ENCODE measurements at places on chromosomes 11 and 22. TPM values are rescaled to one million over a fixed set of nuclear protein-coding genes. Genes with fewer than 3 reads are reported as not detected.

Gene MYBPC3
- not detected for total RNA-seq

GRCh38 chr22:46352691-46353386 is 17.3 kb downstream of the TRMU start:
- no peaks in the 10 kb centered on the region for H3K27me3 ChIP-seq
- peaks cover 6% of the 10 kb centered on the region for H3K4me1 ChIP-seq
- no peak overlapping the region for H3K27ac ChIP-seq

GRCh38 chr11:85913513-85913912 is 58.3 kb downstream of the CCDC83 start:
- no peaks in the 10 kb centered on the region for H3K4me1 ChIP-seq
- no peaks in the 10 kb centered on the region for H3K36me3 ChIP-seq
- DNase-seq, result no peak
- H3K4me3 ChIP-seq, result no peak overlapping the region
- no peak overlapping the region for H3K27ac ChIP-seq

- no peaks in the 10 kb centered on the region for H3K4me1 ChIP-seq
- H3K27ac ChIP-seq, result no peak overlapping the region
- no peaks in the 10 kb centered on the region for H3K36me3 ChIP-seq
- peaks cover 40% of the 10 kb centered on the region for H3K27me3 ChIP-seq
- DNase-seq, result peak; percentile 95
Measured at GRCh38 chr11:33808228-33808828, 34.0 kb upstream of the FBXO3 start.

- no peak overlapping the region for H3K27ac ChIP-seq
- peaks cover 7% of the 10 kb centered on the region for H3K36me3 ChIP-seq
- no peaks in the 10 kb centered on the region for H3K27me3 ChIP-seq
- peaks cover 8% of the 10 kb centered on the region for H3K4me1 ChIP-seq
- DNase-seq, result peak; percentile 68
- H3K4me3 ChIP-seq, result no peak overlapping the region
Measured at GRCh38 chr11:125460275-125460674, 35.8 kb downstream of the FEZ1 start.

Gene GPR83
- total RNA-seq, result not detected

DNA sequence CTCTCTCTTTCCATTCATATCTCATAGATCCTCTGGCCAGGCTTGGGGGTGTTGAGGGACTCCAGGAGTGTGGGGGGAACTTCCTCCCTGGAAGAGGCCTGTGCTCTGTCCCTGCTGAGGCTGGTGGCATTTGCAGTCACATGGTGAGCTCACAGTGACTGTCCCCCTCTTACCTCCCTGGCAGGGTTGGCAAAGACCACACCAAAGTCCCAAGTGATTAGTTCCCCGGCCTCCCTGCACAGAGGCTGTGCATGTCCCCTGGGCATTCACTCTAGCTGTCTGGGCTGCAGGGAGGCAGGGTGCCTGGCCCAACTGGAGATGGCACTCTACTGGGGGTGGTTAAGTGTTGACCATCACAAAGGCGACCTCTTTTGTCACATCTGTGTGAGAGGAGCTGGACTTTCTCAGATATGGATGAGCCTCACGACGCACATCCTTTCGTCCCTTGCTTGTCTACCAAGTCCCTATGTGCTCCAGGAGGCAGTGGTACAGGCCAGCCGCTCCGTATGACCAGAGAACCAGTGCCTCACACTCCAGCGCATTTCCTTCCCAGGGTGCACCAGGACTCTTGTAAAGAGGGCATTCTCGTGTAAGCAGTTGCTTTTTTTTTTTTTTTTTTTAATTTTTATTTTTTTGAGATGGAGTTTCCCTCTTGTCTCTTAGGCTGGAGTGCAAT is 8.8 kb downstream of the TANGO2 start:
- no peak overlapping the region for H3K4me3 ChIP-seq
- H3K27ac ChIP-seq, result no peak overlapping the region
- H3K27me3 ChIP-seq, result no peaks in the 10 kb centered on the region
- peaks cover 4% of the 10 kb centered on the region for H3K36me3 ChIP-seq
- no peaks in the 10 kb centered on the region for H3K4me1 ChIP-seq

DNA sequence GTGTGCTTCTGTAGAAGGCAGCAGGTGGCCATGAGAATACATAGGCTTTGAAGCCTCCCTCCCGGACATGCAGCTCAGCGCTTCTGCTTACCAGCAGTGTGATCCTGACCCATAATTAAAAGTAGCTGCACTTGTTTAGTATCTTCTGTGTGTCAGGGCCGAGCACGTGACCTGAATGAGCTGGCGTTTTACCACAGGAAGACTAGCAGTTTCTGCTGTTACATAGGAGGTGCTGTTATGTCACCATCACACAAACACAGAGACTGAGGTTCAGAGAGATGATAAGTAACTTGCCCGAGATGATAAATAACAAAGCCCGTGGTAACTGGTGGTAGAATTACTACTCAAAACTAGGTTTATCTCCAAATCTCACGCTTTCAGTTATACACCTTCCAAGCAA is 329.5 kb downstream of the OPCML start:
- H3K4me1 ChIP-seq, result no peaks in the 10 kb centered on the region
- no peaks in the 10 kb centered on the region for H3K27me3 ChIP-seq
- no peak overlapping the region for H3K4me3 ChIP-seq
- H3K36me3 ChIP-seq, result no peaks in the 10 kb centered on the region
- no peak overlapping the region for H3K27ac ChIP-seq

DNA sequence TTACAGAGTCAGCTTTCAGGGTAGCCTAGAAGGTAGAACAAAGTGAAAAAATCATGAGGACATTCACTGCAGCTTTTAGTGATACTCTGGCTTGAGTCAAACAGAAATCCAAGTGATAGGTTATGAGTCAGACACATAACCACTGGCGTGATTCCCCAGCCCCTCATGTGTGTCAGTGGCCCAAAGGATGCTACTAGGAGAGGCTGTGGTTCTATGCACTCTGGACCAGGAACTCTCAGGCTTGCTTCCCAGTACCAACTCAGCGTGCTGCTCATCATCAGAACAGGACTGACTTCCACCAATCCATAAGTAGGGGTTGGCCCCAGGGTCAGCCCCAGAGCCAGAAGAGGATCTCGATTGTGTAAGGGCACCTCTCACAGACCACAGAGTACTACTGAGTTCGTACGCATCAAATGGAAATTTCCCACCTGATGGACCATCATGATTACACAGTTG is 116.8 kb downstream of the MED15 start:
- peaks cover 43% of the 10 kb centered on the region for H3K27me3 ChIP-seq
- H3K4me3 ChIP-seq, result no peak overlapping the region
- DNase-seq, result no peak
- H3K4me1 ChIP-seq, result no peaks in the 10 kb centered on the region

Gene IL10RA
- not detected for total RNA-seq

GRCh38 chr11:41457216-41458014 is 2.0 kb downstream of the LRRC4C start:
- DNase-seq, result no peak
- no peak overlapping the region for H3K4me3 ChIP-seq
- H3K36me3 ChIP-seq, result no peaks in the 10 kb centered on the region
- H3K27ac ChIP-seq, result no peak overlapping the region
- no peaks in the 10 kb centered on the region for H3K27me3 ChIP-seq
- H3K4me1 ChIP-seq, result no peaks in the 10 kb centered on the region

GRCh38 chr11:123073343-123074057 is 11.6 kb upstream of the HSPA8 start:
- H3K27me3 ChIP-seq, result no peaks in the 10 kb centered on the region
- no peak overlapping the region for H3K4me3 ChIP-seq
- peaks cover 8% of the 10 kb centered on the region for H3K4me1 ChIP-seq
- peaks cover 15% of the 10 kb centered on the region for H3K36me3 ChIP-seq
- DNase-seq, result no peak
- H3K27ac ChIP-seq, result peak overlapping the region; percentile 47

DNA sequence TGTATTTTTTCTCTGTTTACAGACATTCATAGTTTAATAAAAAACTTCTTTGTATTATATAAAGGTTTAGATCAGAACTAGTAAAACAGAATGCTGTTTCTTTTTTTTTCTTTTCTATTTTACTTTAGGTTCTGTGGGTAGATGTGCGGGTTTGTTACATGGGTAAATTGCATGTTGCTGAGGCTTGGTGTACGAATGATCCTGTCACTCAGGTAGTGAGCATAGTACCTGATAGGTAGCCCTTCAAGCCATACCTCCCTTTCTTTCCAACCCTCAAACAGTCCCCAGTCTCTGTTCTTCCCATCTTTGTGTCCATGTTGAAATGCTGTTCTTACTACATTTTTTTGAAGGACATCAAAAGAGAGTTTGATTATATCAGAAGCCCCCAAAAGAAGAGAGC is 3.2 kb downstream of the ATM start:
- H3K27me3 ChIP-seq, result no peaks in the 10 kb centered on the region
- no peak for DNase-seq
- peaks cover 20% of the 10 kb centered on the region for H3K36me3 ChIP-seq
- H3K27ac ChIP-seq, result no peak overlapping the region

DNA sequence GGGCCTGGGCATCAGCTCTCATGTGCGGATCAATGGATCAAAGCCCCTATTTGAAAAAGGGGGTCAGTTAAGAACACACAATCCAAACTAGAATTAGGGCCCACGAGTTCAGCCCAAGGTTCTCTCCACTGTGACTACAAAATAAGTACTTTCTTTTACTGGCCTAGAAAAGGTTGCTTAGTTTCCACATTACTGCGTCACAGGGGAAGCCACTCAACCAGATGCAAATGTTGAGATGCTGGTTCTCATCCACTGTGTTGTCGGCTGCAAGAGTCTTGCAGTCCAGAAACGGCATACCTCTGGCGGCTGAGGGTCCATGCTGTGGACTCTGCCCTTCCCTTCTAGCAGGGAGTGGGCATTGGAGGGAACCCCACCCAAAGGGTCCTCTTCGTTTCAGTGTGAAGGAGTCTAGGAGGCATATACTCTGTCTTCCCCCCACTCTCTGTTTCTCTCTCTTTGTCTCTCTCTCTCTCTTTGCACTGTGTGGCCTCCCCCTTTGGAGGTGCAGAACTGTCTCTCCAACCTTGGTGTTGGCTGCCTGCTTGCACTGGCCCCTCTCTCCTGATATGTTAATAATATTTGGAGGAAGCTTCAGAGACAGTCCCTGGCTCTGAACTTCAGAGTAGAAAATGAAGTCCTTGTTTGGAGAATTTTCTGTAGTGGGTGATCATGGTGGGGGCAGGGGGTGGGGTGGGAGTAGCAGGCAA is 99.0 kb upstream of the NNMT start:
- H3K27me3 ChIP-seq, result peaks cover 2% of the 10 kb centered on the region
- DNase-seq, result no peak
- peaks cover 4% of the 10 kb centered on the region for H3K36me3 ChIP-seq
- peaks cover 48% of the 10 kb centered on the region for H3K4me1 ChIP-seq
- H3K27ac ChIP-seq, result peak overlapping the region; percentile 95

Gene GGT5
- total RNA-seq, result 136 TPM

DNA sequence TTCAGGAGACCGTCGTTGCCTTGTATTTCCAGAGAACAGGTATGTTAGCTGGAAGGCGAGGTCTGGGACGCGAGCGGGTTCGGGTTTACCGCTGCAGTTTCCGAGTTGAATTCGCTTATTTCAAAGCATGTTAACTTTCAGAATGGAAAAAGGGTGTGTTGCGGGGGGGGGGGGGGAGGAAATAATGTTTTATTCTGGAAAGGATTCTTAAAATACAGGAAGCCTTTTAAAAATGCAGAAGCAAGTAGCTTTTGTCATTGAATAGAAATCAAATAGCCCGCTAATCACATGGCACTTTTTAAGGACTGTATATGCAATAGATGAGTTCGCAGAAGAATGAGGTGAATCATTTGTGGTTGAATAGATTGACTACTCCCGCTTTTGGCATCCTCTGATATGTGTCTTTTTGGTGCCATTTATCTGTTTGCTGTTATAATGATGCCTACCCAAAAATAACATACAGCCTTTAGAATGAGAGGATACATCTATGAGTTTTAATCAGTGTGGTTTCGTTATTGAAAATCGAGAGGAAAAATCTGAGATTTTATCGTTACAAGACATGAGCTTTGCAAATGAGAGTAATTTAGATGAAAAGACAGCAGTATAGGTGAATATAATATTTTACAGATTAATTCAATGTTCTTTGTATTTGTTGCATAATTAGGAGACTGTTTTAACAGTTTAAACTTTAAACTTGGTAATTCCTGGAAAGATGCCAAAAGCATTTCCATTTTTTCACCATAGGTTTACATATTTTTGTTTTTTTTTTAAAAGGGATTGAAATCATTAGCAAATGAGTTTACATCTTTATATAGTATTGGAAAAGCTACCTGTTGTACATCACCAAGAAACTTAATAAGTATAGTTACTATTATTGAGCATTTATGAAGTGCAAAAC is 1.7 kb downstream of the PDE3B start:
- no peak overlapping the region for H3K27ac ChIP-seq
- peaks cover 58% of the 10 kb centered on the region for H3K27me3 ChIP-seq
- DNase-seq, result no peak
- peaks cover 6% of the 10 kb centered on the region for H3K4me1 ChIP-seq

GRCh38 chr22:48431536-48432315 is 1395.9 kb downstream of the BRD1 start:
- H3K4me3 ChIP-seq, result no peak overlapping the region
- H3K27ac ChIP-seq, result no peak overlapping the region
- H3K36me3 ChIP-seq, result no peaks in the 10 kb centered on the region
- peaks cover 45% of the 10 kb centered on the region for H3K4me1 ChIP-seq
- no peak for DNase-seq

Gene CHRDL2
- not detected for total RNA-seq

GRCh38 chr22:33354928-33355327 is 296.7 kb upstream of the SYN3 start:
- H3K4me1 ChIP-seq, result peaks cover 22% of the 10 kb centered on the region
- H3K36me3 ChIP-seq, result no peaks in the 10 kb centered on the region
- H3K27me3 ChIP-seq, result no peaks in the 10 kb centered on the region

Gene PLEKHB1
- total RNA-seq, result 0.78 TPM

Gene OR8G1
- total RNA-seq, result not detected

- H3K4me1 ChIP-seq, result no peaks in the 10 kb centered on the region
- no peaks in the 10 kb centered on the region for H3K27me3 ChIP-seq
- no peak for DNase-seq
- no peak overlapping the region for H3K4me3 ChIP-seq
- no peak overlapping the region for H3K27ac ChIP-seq
- H3K36me3 ChIP-seq, result no peaks in the 10 kb centered on the region
Measured at GRCh38 chr11:80822308-80822707, 1381.5 kb upstream of the TENM4 start.

DNA sequence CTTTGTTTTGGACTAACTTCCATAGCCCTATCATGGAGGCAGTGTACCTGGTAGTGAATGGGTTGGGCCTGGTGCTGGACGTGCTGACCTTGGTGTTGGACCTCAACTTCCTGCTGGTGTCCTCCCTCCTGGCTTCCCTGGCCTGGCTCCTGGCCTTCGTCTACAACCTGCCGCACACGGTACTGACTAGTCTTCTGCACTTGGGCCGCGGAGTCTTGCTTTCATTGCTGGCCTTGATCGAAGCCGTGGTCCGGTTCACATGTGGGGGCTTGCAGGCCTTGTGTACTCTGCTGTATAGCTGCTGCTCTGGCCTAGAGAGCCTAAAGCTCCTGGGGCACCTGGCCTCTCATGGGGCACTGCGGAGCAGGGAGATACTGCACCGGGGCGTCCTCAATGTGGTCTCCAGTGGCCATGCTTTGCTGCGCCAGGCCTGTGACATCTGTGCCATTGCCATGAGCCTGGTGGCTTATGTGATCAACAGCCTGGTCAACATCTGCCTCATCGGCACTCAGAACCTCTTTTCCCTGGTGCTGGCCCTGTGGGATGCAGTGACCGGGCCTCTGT is 846 bp downstream of the RNF26 start:
- peaks cover 8% of the 10 kb centered on the region for H3K27me3 ChIP-seq
- H3K4me1 ChIP-seq, result peaks cover 44% of the 10 kb centered on the region
- H3K4me3 ChIP-seq, result peak overlapping the region; percentile 99
- no peaks in the 10 kb centered on the region for H3K36me3 ChIP-seq
- no peak for DNase-seq
- peak overlapping the region; percentile 94 for H3K27ac ChIP-seq

Gene B3GAT1
- total RNA-seq, result 2.4 TPM

All from osteocyte (in vitro differentiated cells).